ENCODE measurements at places on chromosomes 4 and X.
A peak's percentile ranks its signal among the peaks of the same experiment; 100 is the strongest.

DNA sequence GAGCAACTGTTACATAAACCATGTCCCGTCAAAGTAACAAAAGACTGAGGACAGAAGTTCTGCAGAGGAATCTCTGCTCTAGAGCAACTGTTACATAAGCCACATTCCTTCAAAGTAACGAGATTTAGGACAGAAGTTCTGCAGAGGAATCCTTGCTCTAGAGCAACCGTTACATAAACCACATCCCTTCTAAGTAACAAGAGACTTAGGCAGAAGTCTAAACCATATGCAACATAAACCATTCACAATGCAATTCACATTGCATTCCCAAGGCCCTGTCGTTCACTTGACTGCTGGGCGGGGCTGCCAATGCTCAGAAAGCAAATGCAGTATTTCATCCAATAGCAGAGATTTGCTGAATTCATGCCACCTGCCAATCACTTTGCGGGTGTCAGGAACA, 124.4 kb upstream of the PUDP start:
- DNase-seq, result no peak
- no peaks in the 10 kb centered on the region for H3K36me3 ChIP-seq
- no peaks in the 10 kb centered on the region for H3K4me1 ChIP-seq
- no peak overlapping the region for H3K27ac ChIP-seq
- H3K4me3 ChIP-seq, result no peak overlapping the region

GRCh38 chr4:23866450-23867075, 23.3 kb downstream of the PPARGC1A start:
- no peaks in the 10 kb centered on the region for H3K27me3 ChIP-seq
- no peak overlapping the region for H3K4me3 ChIP-seq
- H3K4me1 ChIP-seq, result no peaks in the 10 kb centered on the region
- no peak for DNase-seq
- H3K27ac ChIP-seq, result peak overlapping the region; percentile 94

DNA sequence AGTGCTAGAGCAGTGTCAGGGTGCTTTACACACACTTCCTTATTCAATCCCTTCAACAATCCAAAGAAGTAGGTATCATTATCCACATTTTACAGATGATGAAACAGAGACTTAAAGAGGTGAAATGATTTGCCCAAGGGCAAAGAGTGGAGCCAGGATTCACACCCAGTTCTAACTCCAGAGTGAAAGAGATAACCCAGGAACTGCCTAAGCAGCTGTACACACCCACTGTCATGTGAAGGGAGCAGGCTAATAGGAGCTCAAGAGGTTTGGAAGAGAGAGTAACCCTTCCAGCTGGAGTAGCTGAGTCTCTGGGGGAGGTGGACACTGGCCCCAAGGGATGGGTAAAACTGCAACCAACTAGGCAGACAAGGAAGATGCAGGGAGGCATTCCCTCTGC, 92.5 kb downstream of the FBXL5 start:
- no peak overlapping the region for H3K4me3 ChIP-seq
- peaks cover 23% of the 10 kb centered on the region for H3K36me3 ChIP-seq
- DNase-seq, result no peak

DNA sequence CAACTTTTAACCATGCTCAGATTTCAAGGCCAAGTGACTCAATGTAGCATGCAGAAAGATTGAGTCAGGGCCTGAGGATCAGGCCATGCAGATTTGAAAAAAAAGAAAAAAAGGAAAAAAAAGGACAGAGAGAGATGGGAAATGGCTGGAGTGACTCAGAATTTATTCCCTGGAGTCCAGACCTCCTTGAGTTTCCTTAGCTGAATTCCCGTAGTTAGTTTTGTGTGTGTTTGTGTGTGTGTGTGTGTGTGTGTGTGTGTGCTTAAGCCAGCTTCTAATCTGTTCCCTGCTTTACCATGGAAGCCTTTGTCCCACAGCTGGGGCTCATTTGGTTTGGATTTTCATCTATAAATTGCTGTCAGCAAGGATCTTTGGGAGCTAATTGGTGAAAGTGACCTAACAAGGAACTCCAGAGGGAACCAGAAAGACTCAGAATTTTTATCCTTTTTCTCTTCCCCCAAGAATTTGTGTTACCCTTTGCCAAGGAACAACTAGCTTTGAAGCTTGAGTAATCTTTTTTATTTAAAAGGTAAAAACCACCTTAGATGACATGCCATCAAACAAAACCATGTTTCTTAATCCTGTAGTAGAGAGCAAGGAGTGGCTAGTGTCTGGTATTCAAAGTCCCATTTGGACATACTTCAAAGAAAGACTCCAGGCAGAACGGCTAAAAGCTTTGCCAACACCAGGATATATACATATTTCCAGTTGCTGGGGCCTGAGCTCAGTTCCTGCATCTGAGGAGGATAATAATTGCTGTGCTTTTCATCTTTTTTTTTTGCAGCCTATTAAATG, 109.0 kb upstream of the DDIT4L start:
- DNase-seq, result no peak
- peak overlapping the region; percentile 25 for H3K27ac ChIP-seq
- no peak overlapping the region for H3K4me3 ChIP-seq
- H3K4me1 ChIP-seq, result no peaks in the 10 kb centered on the region
- H3K36me3 ChIP-seq, result no peaks in the 10 kb centered on the region

DNA sequence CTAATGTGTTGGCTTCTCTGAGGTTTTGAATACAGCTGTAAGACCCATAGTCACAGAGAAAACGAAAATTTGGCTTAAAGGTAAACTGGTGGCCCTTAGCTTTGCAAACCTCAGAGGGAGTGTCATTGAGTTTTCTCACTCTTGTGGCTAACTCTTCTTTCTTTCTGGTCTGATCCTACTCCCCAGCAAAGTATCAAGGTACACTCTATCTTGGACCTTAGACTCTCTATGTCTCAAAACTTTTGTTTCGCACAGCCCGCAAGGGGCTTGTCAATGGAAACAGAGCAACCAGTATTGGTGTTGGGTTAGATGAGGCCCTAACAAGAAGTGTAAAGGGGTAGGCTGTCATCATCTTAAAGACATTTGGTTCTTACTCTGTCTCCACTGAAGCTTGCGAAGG, 19.8 kb downstream of the APOO start:
- no peak overlapping the region for H3K4me3 ChIP-seq
- no peak overlapping the region for H3K27ac ChIP-seq
- H3K27me3 ChIP-seq, result no peaks in the 10 kb centered on the region
- no peaks in the 10 kb centered on the region for H3K4me1 ChIP-seq
- H3K36me3 ChIP-seq, result no peaks in the 10 kb centered on the region

DNA sequence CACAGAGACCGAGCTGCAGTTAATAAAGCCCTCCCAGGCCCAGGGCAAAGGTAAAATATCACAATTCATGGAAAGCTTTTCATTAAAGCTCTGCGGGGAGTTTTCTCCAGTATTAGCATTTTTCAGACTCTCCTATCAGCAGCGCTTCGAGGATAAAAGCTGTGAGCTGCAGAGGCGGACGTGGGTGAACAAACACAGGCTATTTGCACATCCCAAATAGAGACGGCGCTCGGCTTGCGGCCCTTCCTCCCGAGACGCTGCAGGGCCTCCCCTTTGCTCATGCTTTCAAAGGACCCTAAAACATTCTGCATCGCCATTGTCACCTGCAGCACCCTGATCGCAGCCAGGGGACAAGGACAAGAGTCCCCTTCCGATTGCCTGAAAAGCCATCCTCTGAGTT, 97.3 kb downstream of the SORCS2 start:
- no peaks in the 10 kb centered on the region for H3K36me3 ChIP-seq
- H3K4me1 ChIP-seq, result no peaks in the 10 kb centered on the region
- no peak for DNase-seq
- H3K27me3 ChIP-seq, result no peaks in the 10 kb centered on the region
- no peak overlapping the region for H3K27ac ChIP-seq
- H3K4me3 ChIP-seq, result no peak overlapping the region

GRCh38 chr4:60814549-60814948, 385.6 kb upstream of the ADGRL3 start:
- no peaks in the 10 kb centered on the region for H3K36me3 ChIP-seq
- no peak overlapping the region for H3K27ac ChIP-seq
- H3K4me1 ChIP-seq, result no peaks in the 10 kb centered on the region
- no peak overlapping the region for H3K4me3 ChIP-seq
- H3K27me3 ChIP-seq, result no peaks in the 10 kb centered on the region
- DNase-seq, result no peak

DNA sequence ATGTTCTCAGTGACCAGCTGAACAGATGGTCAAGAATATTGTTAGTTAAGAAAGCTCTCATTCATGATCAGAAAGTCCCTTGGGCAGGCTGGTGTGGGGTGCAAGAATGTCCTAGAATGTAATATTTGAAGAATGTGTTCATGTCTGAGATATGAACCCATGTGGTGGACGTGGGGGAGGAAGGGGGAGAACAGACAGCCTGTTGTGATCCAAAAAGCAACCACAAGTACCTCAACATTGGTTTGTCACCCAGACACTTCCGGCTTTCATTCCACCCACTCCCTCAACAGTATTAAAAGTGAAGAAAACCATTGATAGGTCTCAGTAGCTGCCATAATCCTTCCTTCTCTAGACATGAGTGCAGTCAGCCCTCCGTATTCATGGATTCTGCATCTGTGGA, 82.2 kb downstream of the MAML3 start:
- H3K36me3 ChIP-seq, result no peaks in the 10 kb centered on the region
- H3K27ac ChIP-seq, result no peak overlapping the region
- no peaks in the 10 kb centered on the region for H3K4me1 ChIP-seq
- no peaks in the 10 kb centered on the region for H3K27me3 ChIP-seq
